ENCODE measurements at places on chromosomes 4 and X.

- peak; percentile 59 for DNase-seq
These were observed at the start of gene RBM47 for GRCh38 chr4:40629401-40630334. RBM47 (minus strand) TSS chr4:40629864; CDS start chr4:40438893, 190,971 bp downstream.

- no peak for DNase-seq
These were observed 135.8 kb upstream of the IL1RAPL2 start for GRCh38 chrX:104430072-104430741.

DNA sequence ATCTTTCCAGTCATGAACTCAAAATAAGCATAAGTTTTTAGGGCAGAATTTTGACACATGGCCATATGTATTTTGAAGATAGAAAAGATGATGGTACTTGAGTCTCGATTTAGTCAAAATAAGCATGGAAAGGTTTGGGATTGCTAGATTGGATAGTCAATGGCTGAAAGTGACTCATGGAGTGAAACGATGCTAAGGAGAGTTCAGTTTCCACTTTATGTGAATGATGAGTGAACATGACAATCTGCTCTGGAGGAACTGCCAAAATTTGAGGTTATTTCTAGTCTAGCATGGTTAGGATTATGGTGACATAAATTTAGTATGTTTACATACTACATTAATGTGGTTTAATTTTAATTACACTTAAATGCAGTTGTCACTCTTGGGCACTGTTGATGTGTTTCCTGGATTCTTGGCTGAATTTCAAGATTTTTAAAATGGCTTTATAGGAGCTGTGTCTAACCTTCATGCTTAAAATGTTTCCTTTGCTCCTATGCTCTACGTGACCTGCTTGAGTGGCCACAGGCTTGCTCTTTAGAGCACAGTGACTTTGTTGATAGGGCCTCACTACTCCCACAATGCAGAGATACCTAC lies 17.1 kb downstream of the DDX3X start:
- no peak for DNase-seq

DNA sequence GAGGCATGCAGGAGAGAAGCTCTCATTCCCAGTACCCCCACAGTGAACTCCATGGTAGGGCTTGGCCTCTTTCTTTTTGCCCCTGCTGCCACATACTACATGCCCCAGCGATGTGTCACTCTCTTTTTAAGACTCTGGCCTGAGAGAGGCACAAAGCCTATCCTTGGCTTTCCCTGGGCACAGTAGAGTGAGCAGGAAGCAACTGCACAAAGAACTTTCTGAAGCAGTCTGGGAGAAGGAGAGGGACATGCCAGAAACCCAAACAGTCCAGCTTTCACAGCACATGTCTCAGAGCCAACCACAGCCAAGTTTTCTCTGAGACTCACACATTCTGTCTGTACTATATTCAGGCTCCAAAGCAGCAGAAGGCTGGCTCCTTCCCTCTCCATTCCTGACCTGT lies 7.9 kb upstream of the NALF2 start:
- DNase-seq: no peak

DNA sequence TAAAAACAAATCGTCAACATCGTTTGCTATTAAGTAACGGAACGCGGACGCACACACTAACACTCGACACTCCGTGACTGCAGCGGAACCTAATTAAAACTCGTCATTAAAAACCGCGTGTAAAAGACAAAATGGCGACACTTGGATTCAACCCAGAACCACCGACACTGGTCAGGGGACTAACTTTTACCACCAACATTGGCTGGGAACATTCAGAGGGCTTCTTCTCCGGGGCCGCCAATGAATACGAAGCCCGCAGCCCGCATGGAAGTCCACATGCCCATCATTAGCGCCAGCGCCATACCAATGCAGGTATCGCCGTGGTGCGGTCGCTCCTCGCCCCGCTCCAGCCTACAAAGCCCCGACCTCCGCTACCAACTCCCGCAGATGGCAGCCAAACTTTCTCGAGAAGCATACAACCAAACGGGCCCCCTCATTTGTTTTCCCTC lies 498 bp downstream of the RBMX start:
- DNase-seq: no peak

- peak; percentile 91 for DNase-seq
These were observed 98.0 kb downstream of the TBL1X start for GRCh38 chrX:9562851-9563250.

GRCh38 chr4:41212616-41213203 lies 1.6 kb downstream of the APBB2 start:
- DNase-seq: peak; percentile 75

- no peak for DNase-seq
These were observed 1444.0 kb downstream of the PCDH18 start for GRCh38 chr4:136088211-136088867.

- DNase-seq: no peak
These were observed 661.5 kb upstream of the EPHA5 start for GRCh38 chr4:66331761-66332160.

GRCh38 chrX:83984961-83985360 lies 124.0 kb downstream of the CYLC1 start:
- no peak for DNase-seq

DNA sequence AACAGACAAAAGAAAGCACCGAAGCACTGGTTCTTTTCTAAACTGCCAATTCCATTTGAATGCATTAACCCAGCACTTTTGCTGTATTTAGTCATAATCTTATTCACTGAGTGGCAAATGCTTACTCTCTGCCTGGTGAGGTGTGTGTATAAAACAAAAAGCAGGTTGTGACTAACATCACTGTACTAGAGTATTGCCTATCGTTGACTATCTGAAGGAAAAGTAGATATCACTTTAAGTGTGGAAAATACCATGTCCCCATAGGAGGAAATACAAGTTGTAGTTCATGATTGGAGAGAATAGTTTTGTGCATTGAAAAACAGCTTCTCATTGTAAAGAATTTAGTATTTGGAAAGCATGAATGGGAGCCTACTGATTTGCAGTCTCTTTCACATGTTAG lies 2.7 kb downstream of the PDLIM5 start:
- DNase-seq: no peak

GRCh38 chr4:95017305-95018064 lies 259.7 kb downstream of the BMPR1B start:
- no peak for DNase-seq

GRCh38 chr4:1790005-1790404 lies 3.1 kb upstream of the FGFR3 start:
- DNase-seq: no peak

GRCh38 chr4:107708225-107708624 lies 11.8 kb downstream of the PAPSS1 start:
- DNase-seq: no peak

- DNase-seq: no peak
These were observed 48.5 kb upstream of the HDAC8 start for GRCh38 chrX:72621163-72621562.

Data from AG10803 (cell line).